Cardiac septum (tissue), 1 donor: ENCODE measurements at places on chromosomes 7 and 10. TPM values are rescaled to one million over a fixed set of nuclear protein-coding genes. Genes with fewer than 3 reads are reported as not detected.
A peak's percentile ranks its signal among the peaks of the same experiment; 100 is the strongest.

DNA sequence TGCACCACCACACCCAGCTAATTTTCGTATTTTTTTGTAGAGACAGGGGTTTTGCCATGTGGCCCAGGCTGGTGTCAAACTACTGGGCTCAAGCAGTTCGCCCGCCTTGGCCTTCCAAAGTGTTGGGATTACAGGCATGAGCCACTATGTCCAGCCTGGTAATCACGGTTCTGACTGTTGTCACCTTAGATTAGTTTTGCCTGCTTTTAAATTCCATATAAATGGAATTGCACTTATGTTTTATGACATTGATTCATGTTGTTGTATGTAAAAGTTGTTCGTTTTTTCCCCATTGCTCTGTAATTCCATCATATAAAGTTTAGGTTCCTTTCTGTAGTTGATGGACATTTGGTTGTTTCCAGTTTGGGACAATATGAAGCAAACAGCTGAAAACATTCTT lies 106.0 kb downstream of the CAMK1D start:
- no peak for DNase-seq

GRCh38 chr7:69564454-69565417 lies 33.5 kb upstream of the AUTS2 start:
- DNase-seq = no peak

The SHH gene
- not detected for total RNA-seq

GRCh38 chr7:8249121-8249520 lies 12.8 kb downstream of the ICA1 start:
- DNase-seq = no peak

- DNase-seq = no peak
Measured at GRCh38 chr10:70567603-70568002, 34.9 kb downstream of the PRF1 start.

The PLPP4 gene
- total RNA-seq = 0.27 TPM

The CAMK1D gene
- total RNA-seq = 3.2 TPM

The GRID2IP gene
- not detected for total RNA-seq

GRCh38 chr10:22049635-22050034 lies 46.1 kb upstream of the DNAJC1 start:
- no peak for DNase-seq

DNA sequence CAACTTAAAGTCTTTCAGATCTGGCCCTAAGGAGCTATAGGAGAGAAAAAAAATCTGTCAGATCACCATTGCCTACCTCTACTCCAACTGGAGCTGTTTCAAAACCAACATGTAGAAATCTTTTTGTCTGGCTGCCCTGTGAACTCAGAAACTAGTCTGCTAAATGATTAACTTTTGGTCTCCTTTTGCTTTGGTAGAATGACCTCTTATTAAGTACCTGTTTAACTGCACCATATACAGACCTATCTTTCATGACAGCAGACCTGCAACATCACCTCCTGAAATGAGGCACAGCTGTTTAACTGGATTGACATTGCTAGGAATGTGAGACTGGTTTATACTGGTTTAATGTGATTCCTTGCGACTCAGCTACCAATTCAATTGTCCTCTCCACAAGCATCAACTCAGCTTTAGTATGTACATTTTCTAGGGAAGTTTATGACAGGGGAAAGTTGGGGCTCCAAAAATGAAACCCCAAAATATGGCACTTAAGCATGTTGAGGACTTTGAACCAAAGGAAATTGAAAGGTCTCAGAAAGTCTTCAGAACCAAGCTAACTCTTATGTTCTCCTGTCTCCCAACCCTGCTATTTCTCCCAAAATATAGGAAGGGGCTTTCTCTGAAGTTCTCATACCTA lies 1.8 kb downstream of the CYP3A43 start:
- no peak for DNase-seq

DNA sequence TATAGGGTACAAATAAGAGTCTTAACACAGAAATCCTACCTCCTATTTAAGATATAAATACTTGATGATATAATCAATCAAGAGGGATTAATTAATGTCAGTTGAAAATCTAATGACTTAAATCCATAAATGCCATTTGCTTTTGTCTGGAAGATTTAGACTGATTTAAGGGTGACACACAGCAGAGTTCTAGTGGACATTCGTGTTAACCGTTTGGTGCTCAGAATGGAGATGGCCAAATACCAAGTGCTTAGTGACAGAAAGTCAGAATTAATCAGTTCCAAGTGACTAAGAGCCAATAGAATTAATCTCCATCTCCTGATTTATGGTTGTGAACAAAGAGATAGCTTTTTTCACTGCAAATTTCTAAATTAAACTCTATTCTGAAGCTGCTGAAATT lies 36.2 kb downstream of the NAMPT start:
- no peak for DNase-seq

DNA sequence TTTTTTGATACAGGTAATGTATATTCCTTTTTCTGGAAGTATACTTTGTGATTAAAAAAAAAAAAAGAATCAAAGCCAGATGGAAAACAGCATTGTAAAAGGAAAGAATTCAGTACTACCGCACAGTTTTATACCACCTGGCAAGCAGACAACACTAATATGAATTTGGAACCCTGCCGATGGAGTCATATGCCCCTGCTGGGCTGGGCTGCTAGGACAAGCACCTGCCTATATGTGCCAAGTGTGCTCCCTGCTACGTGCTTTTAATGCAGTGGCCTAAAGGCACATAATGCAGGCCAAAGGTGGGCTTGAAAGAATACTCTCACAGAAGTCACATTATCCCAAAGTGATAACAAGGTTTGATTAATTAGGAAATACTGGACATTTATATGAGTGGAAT lies 29.8 kb upstream of the WAC start:
- no peak for DNase-seq

DNA sequence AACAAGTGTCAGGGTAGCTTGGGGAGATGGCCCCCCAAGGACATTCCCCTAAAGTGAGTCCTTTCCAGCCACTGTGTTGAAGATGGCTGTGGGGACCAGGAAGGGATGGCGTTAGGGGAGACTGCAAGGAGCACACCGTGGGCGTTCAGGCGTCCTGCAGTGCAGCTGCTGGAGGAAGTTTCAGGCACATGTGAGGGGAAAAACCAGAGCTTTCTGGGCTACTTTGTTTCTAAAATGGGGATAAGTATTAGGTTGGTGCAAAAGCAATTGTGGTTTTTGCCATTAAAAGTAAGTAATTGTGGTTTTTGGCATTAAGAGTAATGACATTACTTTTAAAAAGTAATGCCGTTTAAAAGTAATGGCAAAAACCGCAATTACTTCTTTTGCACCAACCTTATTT lies 14.3 kb downstream of the PRF1 start:
- no peak for DNase-seq

The TRIM74 gene
- 0.78 TPM for total RNA-seq

DNA sequence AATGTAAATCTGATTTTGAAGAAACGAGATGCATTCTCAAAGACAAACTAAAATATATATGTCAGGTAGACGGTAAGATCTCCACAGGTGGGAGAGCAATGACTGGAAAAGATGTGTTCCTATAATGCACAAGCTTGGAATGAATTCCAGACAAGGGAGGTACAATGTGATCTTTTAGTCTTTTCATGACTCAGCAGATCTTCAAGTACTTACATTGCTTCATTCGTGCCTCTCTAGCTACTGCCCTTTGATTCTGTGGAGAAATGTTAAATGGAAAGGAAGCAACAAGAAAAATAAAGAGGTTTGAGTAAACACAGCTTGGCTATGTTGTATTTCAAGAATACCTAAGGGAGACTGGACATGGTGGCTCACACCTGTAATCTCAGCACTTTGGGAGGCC lies 106.6 kb downstream of the GAD2 start:
- DNase-seq = no peak

The ZNF485 gene
- total RNA-seq = 1.7 TPM

DNA sequence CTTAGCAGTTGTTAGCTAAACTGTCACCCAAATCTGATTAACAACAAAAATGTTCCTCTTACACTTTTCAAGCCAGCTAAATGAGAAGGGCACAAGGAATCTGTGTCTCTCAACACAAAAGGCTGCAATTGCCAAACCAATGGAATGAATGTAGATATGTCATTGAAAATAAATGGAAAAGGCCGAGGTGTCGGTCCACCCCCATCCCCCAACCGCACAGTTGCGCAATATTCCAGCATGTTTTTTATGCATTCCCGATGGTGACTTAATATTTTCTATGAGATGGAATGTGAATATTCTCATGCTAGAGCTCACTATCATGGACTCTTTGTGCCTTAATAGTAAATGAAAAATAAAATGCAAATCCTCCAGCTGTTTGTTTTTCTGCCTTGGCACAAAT lies 181.6 kb upstream of the LRGUK start:
- DNase-seq = no peak

DNA sequence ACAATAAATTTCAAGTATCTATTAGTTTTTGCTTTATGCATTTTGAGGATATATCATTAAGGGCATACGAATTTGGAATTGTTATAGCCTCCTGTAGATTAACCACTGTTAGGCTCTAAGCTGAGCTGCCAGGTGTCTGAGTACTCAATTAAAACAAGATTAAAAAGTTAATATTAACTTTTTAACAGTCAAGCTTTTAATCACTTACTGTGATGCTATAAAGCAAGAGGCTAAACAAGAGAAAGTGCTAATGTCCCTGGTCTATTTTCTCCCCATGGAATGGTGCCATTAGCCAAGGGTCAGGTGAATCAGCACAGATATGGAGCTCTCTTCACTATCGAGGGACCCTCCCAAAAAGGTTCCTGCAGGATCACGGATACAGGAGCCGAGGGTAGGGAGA lies 9.7 kb downstream of the GSAP start:
- DNase-seq = no peak

GRCh38 chr7:158311791-158312190 lies 275.8 kb downstream of the PTPRN2 start:
- DNase-seq = peak; percentile 51

The IDE gene
- total RNA-seq = 44.4 TPM

DNA sequence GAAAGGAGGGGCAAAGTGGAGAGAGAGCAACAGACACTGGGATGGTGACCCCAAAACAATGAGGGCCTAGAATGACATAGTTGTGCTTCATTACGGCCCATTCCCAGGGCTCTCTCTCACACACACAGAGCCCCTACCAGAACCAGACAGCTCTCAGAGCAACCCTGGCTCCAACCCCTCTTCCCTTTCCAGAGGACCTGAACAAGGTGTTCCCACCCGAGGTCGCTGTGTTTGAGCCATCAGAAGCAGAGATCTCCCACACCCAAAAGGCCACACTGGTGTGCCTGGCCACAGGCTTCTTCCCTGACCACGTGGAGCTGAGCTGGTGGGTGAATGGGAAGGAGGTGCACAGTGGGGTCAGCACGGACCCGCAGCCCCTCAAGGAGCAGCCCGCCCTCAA lies 20.7 kb downstream of the PRSS2 start:
- peak; percentile 61 for DNase-seq

- no peak for DNase-seq
Measured at GRCh38 chr7:122532406-122533269, 166.3 kb downstream of the RNF133 start.

The TRIM73 gene
- 1.4 TPM for total RNA-seq

The ZNF32 gene
- 38.1 TPM for total RNA-seq

DNA sequence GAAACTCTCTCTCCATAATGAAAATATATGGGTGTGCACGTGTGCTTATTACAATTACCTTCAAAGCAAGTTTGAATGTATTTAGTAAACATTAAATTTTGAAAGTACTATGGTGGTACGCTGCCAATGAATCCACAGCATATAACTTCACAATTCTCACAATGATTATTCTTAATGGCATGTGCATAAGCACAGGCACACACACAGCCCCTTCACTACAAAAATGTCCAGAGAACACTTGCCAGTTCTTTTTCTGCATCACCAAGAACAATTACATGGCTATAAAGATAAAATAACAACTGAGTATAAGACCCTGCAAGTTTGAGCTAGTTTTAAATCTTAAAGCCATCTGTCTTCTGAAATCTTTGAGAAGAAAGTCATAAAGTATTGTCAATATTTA lies 22.2 kb downstream of the SGCE start:
- DNase-seq = no peak

DNA sequence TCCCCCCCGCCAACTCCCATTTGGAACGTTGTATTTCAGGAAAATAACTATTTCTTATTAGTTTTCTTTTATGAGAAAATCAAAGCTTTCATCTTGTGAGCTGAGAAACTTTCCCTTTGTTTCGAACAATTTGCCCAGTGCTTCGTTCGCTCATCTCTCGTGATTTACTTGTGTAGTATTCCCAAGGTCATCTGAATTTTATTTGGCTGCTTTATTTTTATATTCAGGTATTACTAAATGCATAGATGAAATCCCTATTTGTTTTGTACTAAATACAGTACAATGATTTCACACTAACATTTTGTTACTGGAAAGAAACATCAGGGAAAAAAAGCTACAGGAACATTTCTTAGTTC lies 12.0 kb upstream of the EBLN1 start:
- no peak for DNase-seq

The FLNC gene
- total RNA-seq = 1,261 TPM

GRCh38 chr10:59302381-59302780 lies 60.0 kb downstream of the FAM13C start:
- no peak for DNase-seq

- DNase-seq = no peak
Measured at GRCh38 chr10:132175907-132176581, 10.7 kb upstream of the DPYSL4 start.

DNA sequence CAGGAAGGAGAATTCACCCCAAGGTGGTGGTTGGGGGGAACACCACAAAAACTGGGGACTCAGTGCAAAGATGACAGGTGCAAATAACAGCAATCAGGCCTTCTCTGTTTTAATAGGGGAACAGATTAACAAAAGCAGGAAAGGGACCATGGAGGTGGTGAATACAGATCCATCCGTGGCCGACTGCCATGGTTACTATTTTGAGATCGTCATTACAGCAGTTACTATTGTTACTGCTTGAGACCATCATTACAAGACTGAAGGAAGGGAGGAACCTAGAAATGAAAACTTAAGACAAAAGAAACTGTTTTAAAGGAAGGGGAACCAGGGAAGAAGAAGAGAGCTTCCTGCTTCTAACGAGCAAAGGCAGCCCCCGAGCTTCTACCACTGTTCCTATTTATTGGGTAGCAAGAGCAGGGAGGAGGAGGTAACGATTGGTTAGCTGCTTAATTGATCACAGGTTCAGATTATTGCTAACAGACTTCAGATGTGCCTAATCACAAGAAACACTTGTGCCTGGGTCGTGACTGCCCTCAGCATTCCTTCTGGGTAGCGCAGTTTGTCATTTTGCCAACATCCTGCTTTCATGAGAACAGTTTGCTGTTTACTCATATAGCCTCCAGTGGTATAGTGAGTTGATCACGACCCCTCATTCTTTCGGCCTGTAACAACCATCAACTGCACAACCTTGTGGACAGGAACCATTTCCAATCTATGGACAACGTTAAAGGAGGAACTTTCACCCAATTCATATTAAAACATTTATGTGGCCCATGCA lies 216.3 kb downstream of the CHCHD3 start:
- no peak for DNase-seq

DNA sequence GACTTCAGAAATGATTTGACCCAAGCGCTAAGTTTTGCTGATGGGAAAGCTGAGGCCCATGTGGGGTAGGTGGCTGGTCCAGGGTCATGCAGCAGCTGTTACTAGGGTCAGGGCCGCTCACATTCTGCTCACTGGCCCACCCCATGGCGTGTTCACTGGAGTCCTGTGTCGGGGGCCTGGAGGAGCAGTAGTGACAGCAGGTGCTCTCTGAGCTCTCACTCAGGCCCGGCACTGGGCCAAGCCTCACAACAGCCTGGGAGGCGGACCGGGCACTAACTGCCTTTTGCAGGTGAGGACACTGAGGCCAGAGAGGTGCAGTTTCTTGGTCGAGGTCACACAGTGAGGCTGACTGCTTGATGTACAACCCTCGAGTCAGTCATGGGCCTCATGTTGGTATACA lies 82.7 kb downstream of the GLRX3 start:
- DNase-seq = peak; percentile 69
